Smooth muscle cell of bladder (primary cell): ENCODE measurements at places on chromosomes 16 and 17. TPM values are rescaled to one million over a fixed set of nuclear protein-coding genes. Genes with fewer than 3 reads are reported as not detected.

Gene C16orf46
- total RNA-seq = 0.14 and 0.37 TPM in 2 replicates

Gene LPO
- total RNA-seq = not detected in 2 replicates

Gene SLC12A3
- under 0.01 TPM in 1 of 2 replicates, not detected in the other for total RNA-seq

Gene ELMO3
- total RNA-seq = 0.28 TPM in 2 replicates

Gene GNAO1
- under 0.01 TPM in 1 of 2 replicates, not detected in the other for total RNA-seq

Gene GPR179
- total RNA-seq = under 0.01 TPM in 2 replicates

Gene BAHCC1
- 3.1 and 3.9 TPM in 2 replicates for total RNA-seq
